Adrenal gland (tissue), 19 donors: ENCODE measurements at places on chromosomes 3 and 15.

- DNase-seq, result no peak
These were observed 19.9 kb downstream of the TTC21A start for GRCh38 chr3:39127269-39127907.

- no peak for DNase-seq
These were observed 33.0 kb downstream of the ZIC4 start for GRCh38 chr3:147373301-147373700.

DNA sequence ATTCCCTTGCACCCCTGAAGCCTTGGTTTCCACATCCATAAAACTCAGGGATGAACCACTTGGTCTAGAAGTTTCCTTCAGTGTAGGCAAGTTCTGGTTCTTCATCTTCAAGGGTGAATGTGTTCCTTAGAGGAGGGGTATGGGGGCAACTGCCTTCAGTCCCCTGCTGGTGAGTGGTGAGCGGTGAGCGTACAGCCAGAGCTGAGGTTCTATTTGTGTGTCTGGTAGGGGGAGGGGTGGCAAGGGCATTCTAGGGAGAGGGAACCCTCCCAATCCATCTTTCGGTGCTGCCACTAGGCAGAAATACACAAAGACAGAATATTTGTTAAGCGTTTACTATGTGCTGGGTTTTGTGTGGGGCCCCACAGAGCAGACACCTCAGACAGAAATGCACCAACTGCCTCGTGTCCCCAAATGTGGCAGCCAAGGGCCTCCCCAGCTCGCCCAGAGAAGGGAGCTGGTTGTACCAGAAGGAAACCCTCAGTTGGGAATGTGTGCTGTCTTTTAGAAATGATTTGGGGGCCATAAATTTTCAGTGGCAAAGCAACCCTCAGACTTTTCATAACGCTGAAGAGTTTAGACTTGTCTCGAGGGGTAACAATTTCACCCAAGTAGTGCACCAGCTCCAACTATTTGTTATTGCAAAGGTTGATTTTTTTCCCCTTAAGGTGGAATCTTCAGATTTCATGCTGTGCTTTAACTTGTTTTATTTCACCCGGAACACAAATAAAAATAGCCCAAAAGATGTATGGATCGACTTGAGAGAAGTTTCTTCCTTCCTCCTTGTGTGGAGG lies 137.6 kb downstream of the FBLN2 start:
- DNase-seq, result no peak

- no peak for DNase-seq
These were observed 139.5 kb upstream of the HACD2 start for GRCh38 chr3:123724306-123724705.

GRCh38 chr3:183497313-183497712 lies 58.2 kb downstream of the KLHL6 start:
- no peak for DNase-seq

DNA sequence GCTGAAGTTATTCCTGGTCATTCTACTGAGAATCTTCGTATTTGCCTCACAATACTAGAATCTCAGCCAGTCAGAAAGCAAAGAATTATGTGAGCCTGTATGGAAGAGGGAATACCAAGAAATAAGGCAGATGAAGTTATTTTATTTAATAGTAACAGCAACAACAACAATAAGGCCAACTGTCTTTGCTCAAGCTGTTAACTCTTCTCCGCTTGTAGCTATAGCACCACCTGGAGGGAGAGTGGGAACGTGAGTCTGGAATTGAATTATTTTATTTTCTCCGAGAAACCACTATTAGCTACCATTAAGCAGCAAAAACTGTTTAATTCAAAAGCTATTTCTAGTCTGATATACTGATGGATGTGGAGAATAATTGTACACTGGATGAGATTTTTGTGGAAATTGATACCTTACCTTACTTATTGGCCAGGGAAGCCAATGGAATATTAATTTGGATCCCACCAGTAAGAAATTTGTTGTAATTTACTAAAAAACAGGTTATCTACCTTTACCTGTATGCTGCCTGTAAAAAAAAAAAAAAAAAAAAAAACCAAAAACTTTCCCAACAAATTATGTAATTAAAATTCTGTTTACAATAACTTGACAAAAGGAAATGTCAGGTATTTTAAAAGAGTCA lies 50.1 kb downstream of the CALML4 start:
- peak; percentile 70 for DNase-seq
